ENCODE measurements at places on chromosomes 2 and 18.

- no peak for DNase-seq
These were observed 28.4 kb upstream of the PUM2 start for GRCh38 chr2:20378891-20379519.

DNA sequence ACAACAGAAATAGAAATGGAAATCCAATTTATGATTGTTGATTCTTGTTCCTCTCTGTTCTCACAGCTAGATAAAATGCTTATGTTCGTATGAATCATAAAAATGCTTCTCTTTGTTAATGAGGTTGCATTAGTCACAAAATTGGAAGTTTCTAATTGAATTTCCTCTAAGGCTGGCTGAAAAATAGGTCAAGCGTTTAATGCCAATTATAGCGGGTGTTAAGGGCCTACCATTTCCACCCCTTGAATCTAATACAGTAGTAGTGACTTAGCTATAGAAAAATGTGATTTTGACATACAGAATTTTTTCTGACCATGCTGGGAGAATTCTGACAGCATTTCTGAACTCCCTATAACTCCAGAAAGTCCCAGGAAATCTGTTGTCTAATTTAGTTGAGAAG is 107.1 kb downstream of the TTN start:
- no peak for DNase-seq

GRCh38 chr2:121173806-121174205 is 111.2 kb downstream of the TFCP2L1 start:
- no peak for DNase-seq

DNA sequence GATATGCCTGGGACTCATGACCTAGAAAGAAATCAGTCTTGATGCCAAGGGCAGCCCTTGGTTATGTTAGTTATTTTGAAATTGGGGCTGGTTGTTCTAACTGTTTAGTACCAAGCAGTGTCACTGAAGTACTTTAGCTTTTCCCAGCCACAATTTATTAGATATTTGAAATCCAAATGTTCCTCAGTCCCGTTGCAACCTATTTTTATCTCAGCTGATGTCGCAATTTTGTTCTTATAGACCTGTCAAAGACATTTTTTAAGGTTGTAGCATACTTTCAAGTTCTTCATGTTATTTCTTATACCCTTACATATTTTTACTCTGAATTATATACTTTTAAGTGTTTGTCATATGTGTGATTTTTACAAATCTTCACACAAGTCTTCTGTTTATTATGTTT is 100.1 kb downstream of the LRP1B start:
- no peak for DNase-seq

- no peak for DNase-seq
These were observed 75.3 kb downstream of the HRH4 start for GRCh38 chr18:24535527-24536295.

DNA sequence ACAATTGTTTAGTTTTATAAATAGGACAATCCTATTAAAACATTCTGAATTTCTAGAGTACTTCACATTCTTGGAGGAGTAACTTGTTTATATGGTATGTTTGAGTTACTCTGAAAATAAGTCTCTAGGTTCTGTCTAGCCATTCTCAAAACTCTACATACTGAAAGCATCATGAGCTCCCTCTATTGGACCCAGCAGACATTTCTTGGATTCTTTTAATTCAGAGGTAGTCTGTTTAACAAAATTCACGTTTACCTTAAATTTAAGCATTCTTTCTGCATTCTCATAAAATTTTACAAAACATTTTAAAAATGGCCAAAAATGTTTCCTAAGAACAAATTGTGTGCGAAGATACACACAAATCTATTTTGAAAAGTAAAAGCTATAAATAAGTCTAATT is 15.3 kb downstream of the SP9 start:
- DNase-seq: no peak

GRCh38 chr2:55112229-55113031 is 62.2 kb upstream of the RTN4 start:
- no peak for DNase-seq

DNA sequence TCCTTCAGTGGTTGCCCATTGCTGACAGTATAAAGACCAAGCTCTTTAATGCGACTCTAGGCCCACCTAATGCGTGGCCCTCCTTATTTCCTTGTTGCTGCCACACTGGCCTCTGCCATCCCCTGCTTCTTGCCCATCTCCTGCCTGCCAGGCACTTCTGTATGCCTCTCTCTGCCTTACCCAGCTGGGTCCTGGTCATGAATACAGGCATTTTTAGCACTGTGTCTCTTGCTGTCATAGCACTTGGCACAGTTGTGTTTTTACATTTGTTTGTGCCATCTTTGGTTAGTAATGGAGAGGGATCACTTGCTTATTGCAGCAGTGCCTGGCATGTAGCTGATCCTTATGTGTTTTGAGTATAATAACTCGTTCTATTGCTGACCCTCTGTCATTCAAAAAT is 38.7 kb downstream of the MAP4K4 start:
- no peak for DNase-seq

DNA sequence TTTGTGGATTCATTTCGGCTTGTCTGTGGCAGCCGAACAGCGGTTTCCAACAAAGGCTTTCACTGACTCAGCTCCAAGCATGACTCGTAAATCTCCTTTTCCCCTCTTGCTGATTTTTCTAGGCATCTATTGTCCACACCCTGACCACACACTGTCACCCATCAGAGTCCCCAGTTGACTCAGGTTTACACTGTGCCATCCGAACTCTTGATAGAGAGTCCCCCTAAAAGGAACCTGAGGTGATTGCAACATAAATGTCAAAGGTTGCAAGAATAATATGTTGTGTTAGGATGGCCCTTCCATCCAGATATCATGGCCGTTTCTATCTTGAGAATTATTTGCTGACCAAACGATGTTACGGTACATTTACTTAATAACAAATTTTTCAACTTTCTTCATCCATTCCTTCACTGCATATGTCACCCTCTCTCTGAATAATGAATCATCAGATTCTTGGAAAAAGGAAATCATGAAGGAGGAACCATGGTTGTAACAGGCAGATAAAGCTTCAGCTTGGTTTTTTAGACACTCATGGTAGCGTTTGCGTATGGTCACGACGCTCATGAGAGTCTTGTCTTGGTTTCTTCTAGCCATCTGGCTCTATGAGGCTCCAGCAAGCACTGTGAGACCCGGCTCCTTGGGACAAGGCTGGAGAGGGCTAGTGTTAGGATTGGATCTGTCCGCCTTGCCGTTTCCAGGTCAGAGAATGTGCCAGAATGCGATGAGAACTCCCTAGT is 72.1 kb downstream of the NPAS2 start:
- no peak for DNase-seq

DNA sequence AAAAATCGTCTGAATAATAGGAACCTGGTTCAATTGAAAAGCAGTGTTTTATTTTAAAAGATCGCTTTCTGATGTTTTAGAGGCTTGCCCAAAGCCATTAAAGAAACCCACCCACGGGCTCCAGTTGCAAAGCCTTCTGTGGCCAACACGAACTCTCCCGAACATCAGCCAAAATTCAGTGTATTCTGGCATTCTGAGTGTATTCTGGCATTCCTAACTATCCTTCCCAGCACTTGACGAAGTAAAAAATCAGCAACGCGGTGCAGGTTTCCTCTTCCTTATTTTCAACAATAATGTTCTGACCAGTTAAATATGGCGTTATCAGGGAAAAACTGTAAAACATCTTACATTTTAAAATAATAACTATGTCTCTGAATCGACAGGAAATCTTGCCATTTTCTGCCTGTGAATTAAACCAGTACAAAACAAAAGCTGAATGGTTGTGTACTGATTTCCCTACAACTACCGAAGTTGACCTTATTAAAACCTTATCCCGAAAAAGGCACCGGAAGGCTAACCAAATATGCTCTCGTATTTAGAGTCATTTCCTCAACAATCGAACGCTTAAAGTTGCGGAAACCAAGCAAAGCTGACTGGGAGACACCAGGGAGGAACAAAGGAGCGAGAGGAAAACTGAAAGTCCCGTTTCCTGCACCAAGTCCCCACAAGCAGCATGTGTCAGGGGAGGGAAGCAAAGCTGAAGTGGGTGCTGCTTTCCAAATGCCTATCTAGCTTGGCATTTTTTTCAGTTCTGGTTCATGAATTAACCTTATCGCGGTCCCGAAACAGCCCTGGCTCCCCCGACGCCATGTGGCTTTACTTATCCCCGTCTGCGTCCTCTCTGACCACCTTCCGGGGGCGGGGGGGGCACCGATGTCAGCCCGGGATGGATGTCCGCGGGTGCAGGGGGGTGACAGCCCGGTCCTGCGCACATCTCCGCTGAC is 44.3 kb downstream of the ZNF516 start:
- no peak for DNase-seq

GRCh38 chr2:49772299-49772970 is 618.1 kb upstream of the FSHR start:
- no peak for DNase-seq

GRCh38 chr2:171702781-171703556 is 15.7 kb downstream of the DYNC1I2 start:
- no peak for DNase-seq

- DNase-seq: no peak
These were observed 143.0 kb downstream of the TSN start for GRCh38 chr2:121898483-121898882.

DNA sequence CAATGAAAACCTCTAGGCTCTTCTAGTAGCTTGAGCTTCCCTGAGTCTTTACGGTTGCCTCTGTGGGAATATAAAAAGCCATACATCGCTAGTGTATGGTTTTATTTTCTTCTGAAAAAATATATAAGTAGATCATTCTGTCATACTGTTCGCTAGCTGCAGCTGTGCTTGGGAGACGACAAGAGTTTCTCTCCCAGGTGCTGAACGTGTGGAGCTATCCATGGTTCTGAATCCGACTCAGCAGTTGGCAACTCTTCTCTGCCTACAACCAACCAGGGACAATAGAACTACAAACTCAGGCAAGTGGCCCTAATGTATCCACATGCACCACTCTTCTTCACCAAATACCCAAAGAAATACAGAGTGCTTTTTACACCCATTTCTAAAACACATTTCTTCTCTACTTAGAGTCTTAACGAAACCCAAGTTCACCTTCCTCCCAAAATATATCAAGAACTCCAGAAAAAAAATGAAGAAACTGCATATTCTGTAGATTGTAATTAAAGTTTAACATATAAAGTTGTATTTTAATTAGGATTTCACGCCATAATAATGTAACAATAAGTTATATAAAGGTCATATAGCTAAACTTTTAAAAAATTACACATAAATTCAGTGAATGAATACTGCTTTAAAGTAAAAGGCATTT is 2.2 kb upstream of the KCNH7 start:
- no peak for DNase-seq

DNA sequence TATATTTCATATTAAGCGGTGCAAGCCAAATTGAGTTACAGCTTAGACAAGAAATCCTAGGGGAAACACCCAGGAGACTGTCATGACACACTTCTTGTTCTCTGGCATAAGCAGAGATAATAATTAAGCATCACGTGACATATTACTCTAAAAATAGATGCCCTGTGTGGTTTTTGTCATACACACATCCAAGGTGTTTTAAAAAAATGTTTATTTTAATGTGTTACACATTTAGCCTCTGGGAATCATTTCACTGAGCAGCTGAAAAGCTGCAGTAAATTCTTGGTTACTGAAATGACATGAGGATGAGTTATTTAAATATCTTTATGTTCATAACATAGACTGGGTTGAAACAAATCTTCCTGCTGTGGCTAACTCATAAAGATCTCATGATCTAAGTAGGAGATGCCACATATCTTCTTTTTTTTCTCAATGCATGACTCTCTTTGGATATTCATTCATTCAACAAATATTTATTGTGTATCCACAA is 38.0 kb upstream of the ERMN start:
- DNase-seq: no peak

- DNase-seq: no peak
These were observed 9.0 kb downstream of the EMX1 start for GRCh38 chr2:72926368-72926767.

GRCh38 chr2:20472569-20472968 is 25.7 kb downstream of the RHOB start:
- no peak for DNase-seq

DNA sequence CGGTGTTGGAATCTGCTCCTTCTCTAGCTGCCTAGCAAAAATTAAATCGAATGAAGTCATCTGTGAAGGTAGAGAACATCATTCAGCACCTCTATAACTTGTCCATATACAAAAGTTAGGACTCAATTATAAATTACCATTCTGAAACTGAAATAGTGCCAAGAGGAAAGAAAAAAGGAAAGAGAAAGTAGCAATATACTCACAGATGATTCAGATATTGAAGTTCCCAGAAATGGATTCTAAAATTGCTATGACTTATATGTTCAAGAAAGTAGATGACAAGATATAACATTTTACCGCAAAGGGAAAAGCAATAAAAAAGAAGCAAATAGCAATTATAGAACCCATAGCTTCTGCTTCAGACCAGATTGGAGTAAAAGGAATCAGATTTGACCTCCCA is 333.6 kb upstream of the GYPC start:
- no peak for DNase-seq

GRCh38 chr2:9648821-9649220 is 18.0 kb upstream of the YWHAQ start:
- no peak for DNase-seq

DNA sequence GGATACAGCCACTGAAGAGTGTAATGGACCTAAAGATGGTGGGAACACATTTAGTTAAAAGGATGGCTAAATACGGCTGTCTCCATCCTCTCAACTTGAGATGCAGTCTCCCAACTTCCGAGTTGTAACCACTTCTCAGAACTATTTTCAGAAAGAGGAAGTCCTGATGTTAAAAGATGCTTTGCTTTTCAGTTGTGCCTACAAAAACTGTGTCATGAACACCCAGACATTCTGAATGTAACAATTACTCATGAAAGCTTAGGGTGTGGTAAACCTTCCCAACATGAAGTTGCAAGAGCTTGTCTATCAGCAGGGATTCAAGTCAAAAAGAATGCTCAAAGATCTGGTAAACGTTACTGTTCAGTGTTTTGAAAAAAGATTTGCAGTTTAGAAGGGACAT is 147.9 kb downstream of the DOCK10 start:
- DNase-seq: no peak

GRCh38 chr18:34947711-34948125 is 93.5 kb upstream of the MAPRE2 start:
- DNase-seq: no peak

GRCh38 chr18:49751427-49752094 is 61.8 kb downstream of the ACAA2 start:
- no peak for DNase-seq

DNA sequence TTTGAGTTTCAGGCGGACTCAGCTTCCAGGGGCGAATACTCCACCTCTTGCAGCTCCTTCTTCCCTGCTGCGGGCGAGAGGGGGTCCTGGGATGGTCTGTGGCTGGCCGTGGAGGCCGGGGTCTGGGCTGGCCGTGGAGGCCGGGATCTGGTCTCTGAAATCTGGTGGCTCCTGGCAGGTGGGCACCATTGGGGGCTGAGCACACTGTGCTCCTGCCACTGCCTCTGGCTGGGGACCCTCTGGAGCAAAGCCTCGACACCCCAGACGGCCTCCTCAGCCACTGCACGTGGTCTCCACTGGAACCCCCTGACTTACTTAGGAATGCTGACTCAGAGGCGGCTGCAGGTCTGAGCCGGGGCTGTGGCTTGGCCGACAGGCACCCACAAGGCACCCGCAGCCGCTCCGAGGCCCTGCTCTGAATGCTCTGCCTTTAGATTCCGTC is 100.1 kb upstream of the ALKAL2 start:
- DNase-seq: no peak

Measured in T-helper 9 cell (primary cell).